ENCODE measurements at places on chromosomes 5 and 9.

DNA sequence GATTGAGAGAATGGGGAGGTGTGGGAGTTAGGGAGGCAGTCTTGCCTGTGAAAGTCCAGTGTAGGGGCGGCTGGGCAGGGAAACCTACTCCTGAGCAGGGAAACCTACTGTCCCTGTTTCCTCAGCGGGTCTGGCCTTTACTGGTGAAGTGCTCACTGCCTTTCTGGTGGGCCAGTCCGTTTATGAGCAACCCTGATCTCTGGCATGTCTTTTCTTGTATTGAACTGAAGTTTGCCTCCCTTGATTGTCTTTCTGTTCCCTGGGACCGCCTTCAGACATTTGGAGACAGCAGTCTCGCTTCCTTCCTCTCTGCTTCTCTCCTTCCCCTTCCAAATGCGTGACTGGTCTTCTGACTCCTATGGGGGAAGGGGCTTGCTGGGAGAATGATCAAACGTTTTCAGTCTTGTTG is 2.9 kb downstream of the SNX18 start:
- DNase-seq, result no peak

DNA sequence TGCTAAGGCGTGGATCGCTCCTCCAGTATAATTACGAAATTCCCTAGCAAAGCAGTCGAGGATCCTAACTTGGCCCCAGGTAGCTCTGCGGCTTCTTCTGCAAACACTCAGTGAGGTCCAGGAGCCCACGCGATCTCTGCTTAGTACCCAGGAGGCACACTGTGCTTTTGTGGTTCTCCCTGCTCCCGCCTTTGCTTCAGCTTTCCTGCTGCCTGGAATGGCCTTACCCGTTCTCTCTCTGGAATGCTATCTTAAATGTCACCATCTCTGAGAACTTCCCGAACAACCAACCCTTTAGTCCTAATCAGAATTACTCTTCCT is 639 bp downstream of the INVS start:
- DNase-seq, result peak; percentile 31

- DNase-seq, result peak; percentile 57
These were observed 11.8 kb upstream of the ACTBL2 start for GRCh38 chr5:57494104-57495098.

DNA sequence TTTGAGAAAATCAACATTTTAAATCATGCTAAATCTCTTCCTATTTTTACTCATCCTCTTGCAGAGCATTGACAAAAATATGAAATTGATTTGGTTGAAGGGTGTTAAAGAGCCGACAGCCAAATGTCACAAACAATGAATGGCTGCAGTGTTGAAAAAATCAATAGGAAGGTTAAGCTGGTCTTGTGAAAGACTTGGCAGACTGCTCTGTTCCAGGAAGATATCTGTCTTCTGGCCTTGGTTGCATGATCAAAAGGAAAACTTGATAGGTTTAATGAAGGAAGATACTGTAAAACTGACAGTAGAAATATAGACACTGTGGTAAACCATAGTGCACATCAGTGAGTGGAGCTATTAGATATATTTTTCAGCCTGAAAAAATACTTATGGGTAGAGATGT is 103.6 kb downstream of the PBX3 start:
- no peak for DNase-seq

DNA sequence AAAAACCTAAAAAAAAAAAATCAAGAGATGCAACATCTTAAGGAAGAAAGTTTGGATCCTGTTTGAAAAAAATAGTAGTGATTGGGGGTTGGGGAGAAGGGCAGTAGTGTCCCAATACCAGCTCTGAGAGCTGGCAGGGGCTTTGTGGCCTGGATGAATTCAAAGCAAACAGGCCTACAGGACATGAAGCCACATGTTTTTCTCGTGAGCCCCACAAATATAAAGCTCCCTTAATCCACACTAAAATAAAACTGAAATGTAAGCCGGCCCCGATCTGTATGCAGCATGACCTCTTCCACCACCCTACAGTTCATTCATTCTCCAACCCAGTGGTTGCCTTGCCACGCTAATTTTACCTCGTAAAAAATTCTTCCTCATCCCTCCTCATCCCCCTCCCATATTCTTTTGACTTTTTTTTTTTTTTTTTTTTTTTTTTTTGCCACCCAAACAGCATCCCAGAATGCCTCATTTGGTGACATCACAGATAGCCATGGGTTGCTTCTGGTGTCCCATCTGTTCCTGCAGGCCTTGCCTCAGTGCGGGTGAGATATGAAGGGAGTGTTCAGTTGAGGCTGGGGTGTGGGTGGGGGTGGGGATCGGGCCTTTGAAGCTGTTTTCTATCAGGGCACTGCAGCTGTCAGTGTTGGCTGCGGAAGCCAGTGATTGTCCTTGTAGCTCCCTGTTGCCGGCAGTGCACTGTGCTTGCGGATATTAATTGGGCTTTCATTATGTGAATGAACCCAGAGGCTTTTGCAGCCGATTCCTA is 81.6 kb upstream of the NFIB start:
- no peak for DNase-seq
